ENCODE measurements at places on chromosomes 11 and 22. TPM values are rescaled to one million over a fixed set of nuclear protein-coding genes. Genes with fewer than 3 reads are reported as not detected.

The KRTAP5-7 gene
- not detected for total RNA-seq

The OMP gene
- total RNA-seq: 0.72 TPM

The KCNJ1 gene
- not detected for total RNA-seq

The SLC22A9 gene
- total RNA-seq: not detected

The OR2D2 gene
- total RNA-seq: 1.4 TPM

The SLC22A25 gene
- not detected for total RNA-seq

The FXYD6 gene
- not detected for total RNA-seq

The SELENOM gene
- 256 TPM for total RNA-seq

The DEFB108B gene
- total RNA-seq: not detected

The TRIM44 gene
- 78.6 TPM for total RNA-seq

The P4HA3 gene
- total RNA-seq: 8.8 TPM

The PICALM gene
- 245 TPM for total RNA-seq

The SLC5A1 gene
- total RNA-seq: not detected

The OSBP2 gene
- 2.1 TPM for total RNA-seq

The NPAS4 gene
- total RNA-seq: not detected

The CRYBA4 gene
- total RNA-seq: not detected

The ANKK1 gene
- 0.44 TPM for total RNA-seq

The SCGB1C1 gene
- total RNA-seq: not detected

The TRIM49 gene
- not detected for total RNA-seq

The DLG2 gene
- 0.44 TPM for total RNA-seq

The MS4A4E gene
- not detected for total RNA-seq

The OR51I1 gene
- not detected for total RNA-seq

The MUC5AC gene
- not detected for total RNA-seq

The RFPL1 gene
- total RNA-seq: not detected

The SORL1 gene
- 1.6 TPM for total RNA-seq

The ALDH3B1 gene
- 22.0 TPM for total RNA-seq

The RIMBP3C gene
- total RNA-seq: 0.22 TPM

The USH1C gene
- not detected for total RNA-seq

The MPEG1 gene
- total RNA-seq: 0.14 TPM

The NAALAD2 gene
- 0.29 TPM for total RNA-seq

The INPPL1 gene
- total RNA-seq: 92.4 TPM

The IL18 gene
- total RNA-seq: 2.9 TPM

The MMP12 gene
- 5.6 TPM for total RNA-seq

The OR2AG1 gene
- total RNA-seq: not detected

The MAPK8IP1 gene
- 9.7 TPM for total RNA-seq

The GRAMD1B gene
- 25.3 TPM for total RNA-seq

The OR10D3 gene
- total RNA-seq: under 0.01 TPM

The PGM2L1 gene
- 7.9 TPM for total RNA-seq

The KCTD17 gene
- total RNA-seq: 55.4 TPM

The IL10RA gene
- not detected for total RNA-seq

The CEP126 gene
- 0.66 TPM for total RNA-seq

The PLEKHA7 gene
- 0.22 TPM for total RNA-seq

The UPK3A gene
- not detected for total RNA-seq

The CERK gene
- total RNA-seq: 19.7 TPM

The PKDREJ gene
- not detected for total RNA-seq

The EI24 gene
- 124 TPM for total RNA-seq

The OR8H3 gene
- not detected for total RNA-seq

The NPTXR gene
- 2.4 TPM for total RNA-seq

The PHF21A gene
- 14.7 TPM for total RNA-seq

The OR52H1 gene
- 1.0 TPM for total RNA-seq

The CDHR5 gene
- total RNA-seq: not detected

The GRIK4 gene
- total RNA-seq: 0.29 TPM

The APOBEC3C gene
- total RNA-seq: 11.6 TPM

The HSPB2 gene
- total RNA-seq: not detected

The PANX3 gene
- total RNA-seq: not detected

The YPEL4 gene
- total RNA-seq: 0.14 TPM

The ZC3H12C gene
- total RNA-seq: 30.4 TPM
